ENCODE measurements at places on chromosomes 4 and X.

DNA sequence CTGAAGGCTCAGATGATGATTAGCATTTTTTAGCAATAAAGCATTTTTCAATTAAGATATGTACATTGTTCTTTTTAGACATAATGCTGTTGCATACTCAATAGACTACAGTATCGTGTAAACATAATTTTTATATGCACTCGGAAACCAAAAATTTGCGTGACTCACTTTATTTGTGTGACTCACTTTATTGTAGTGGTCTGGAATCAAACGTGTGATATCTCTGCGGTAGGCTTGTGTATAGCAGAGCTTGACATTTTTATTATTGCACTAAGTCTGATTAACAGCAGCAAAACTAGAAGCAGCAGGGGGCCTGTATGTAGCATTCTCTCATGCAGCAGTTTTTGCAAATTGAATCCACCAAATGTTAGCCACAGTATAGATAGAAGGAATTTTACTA is 119.1 kb upstream of the PRDX4 start:
- no peak for DNase-seq

GRCh38 chr4:165784672-165785071 is 88.4 kb upstream of the TLL1 start:
- DNase-seq = no peak

- peak; percentile 23 for DNase-seq
Measured at GRCh38 chrX:16643176-16643575, 6.8 kb upstream of the S100G start.

- DNase-seq = no peak
Measured at GRCh38 chr4:7432531-7433375, 2.0 kb downstream of the PSAPL1 start.

DNA sequence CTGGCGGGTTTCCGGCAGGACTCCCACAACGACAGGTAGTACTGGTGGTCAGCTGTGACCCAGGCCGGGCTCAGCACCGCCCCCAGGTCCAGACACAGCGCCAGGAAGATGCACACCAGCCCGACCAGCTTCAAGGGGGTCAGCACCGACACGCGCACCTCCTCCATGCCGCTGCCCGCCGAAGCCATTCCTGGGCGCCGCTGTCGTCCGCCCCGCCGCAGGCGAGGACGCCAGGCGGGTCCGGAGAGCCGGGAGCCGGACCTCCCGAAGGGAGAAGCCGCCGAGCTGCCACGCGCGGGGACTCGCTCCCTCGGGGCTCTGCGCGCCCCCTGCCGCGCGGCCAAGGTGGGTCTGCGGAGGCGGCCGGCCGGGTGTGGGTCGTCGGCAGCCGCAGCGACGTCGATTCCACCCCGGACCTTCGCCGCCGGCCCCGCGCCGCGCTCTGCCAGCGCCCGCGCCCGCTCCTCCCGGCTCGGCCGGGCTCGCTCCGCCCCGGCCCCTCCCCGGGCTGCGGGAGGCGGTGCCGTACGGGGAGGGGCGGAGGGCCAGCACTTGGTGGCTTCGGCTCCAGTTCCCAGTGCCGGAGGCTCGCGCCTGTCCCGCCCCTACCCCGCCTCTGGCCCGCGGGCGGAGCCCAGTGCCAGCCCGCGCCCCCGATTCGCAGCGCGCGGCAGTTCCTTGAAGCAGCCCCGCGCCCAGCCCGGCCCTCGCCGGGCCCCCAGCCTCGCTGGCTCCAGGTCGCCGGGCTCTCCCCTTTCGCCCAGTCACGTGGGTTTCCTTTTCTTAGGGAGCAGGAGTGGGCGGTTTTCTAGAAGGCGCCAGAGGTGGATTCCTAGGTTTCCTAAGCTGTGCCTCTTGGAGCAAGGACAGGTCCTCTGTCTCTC is at the start of gene TMEM47:
TMEM47 (minus strand) TSS at position 444 of the 884 bp plus-strand sequence; CDS start at position 188, 256 bp downstream.
- DNase-seq = peak; percentile 55

GRCh38 chrX:109733613-109734083 is 591 bp upstream of the ACSL4 start:
- no peak for DNase-seq

DNA sequence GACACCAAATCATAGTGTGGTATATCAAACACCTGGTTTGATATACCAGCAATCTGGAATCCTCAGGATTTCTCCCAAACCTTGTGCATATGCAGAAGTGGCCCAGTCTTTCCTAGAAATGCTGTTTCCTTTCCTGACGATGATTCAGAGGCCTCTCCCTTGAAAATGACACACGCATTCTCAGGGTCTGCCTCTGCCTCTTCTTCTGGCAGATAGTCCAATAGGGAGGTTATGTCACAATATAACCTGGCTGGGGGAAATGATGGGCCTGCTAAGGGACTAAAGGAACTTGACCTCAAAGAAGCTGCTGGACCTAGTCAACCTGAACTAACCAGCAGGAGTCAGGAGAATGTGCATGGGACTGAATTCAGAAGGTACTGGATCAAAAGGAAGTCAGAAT is 435.2 kb downstream of the IDS start:
- no peak for DNase-seq

- DNase-seq = peak; percentile 45
Measured at GRCh38 chr4:183142571-183143550, 43.8 kb downstream of the WWC2 start.

DNA sequence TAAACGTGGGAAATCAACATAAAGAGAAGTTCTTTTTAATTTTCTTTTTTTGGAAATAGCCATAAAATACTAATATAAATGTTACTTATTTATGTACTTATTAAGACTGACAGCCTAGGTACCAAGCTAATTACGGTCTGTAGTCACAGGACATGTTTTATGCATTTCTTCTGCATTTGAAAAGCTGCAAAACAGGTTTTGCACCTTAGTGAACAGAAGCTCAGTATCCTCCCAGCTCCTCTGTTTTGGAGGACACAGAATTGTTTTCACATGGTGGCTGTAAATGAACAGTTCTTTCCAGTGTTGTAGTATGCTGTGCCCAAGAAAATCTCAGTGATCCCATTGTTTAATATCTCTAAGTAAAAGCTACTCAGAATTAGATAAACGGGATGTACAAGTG is 1788.0 kb upstream of the TENM3 start:
- no peak for DNase-seq

- no peak for DNase-seq
Measured at GRCh38 chr4:184616633-184617551, 32.4 kb downstream of the CASP3 start.

- no peak for DNase-seq
Measured at GRCh38 chrX:22541926-22542325, 269.2 kb downstream of the CBLL2 start.

- DNase-seq = no peak
Measured at GRCh38 chrX:81377329-81377728, 175.4 kb downstream of the SH3BGRL start.

DNA sequence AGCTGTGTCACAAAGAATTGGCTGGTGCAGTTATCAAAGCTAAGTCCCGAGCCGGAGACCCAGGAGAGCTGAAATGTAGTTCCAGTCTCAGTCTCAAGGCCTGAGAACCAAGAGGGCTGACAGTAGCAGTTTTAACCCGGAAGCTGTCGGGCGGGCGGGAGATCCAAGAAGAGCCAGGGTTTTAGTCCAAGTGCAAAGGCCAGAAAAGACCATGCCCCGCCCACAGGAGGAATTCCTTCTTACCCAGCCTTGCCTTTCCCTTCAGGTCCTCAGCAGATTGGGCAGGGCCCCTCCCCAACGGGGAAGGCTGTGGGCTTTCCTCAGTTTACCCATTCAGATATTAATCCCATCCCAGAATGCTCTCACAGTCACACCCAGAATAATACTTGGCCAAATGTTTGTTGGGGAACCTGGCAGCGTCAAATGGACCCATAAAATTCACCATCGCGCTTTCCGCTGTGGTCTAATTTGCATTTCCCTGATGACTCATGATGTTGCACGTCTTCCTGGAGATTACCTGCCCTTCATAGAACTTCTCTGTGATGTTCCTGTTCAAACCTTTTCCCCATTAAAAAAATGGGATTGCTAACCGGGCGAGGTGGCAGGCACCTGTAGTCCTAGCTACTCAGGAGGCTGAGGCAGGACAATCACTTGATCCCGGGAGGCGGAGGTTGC is 16.2 kb downstream of the MAEA start:
- DNase-seq = no peak

GRCh38 chr4:83083925-83084475 is 30.5 kb downstream of the PLAC8 start:
- DNase-seq = no peak

- no peak for DNase-seq
Measured at GRCh38 chr4:186132577-186133242, 28.2 kb downstream of the FAM149A start.

DNA sequence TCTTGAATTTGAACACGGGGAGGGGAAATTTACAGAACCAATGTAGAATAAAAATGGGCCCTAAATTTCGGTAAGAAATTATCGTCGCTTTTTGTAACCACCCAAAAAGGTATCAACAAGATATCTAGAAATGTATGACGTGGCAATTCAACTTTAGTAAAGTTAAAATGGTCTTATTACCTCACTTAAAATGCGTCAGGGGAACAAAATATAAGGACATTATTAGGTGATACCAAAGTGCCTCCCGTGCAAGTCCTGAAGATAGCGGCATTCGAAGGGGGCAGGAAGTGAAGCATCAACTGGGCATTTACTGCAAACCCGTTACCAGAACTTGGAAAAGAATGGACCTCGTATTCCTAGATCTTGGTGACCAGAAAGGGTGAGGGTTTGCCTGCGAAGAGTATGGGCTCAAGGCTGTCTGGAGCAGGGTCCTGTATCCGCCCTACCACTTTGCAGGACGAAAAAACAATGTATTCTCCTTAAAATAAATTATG is 980 bp downstream of the AP1S2 start:
- no peak for DNase-seq

DNA sequence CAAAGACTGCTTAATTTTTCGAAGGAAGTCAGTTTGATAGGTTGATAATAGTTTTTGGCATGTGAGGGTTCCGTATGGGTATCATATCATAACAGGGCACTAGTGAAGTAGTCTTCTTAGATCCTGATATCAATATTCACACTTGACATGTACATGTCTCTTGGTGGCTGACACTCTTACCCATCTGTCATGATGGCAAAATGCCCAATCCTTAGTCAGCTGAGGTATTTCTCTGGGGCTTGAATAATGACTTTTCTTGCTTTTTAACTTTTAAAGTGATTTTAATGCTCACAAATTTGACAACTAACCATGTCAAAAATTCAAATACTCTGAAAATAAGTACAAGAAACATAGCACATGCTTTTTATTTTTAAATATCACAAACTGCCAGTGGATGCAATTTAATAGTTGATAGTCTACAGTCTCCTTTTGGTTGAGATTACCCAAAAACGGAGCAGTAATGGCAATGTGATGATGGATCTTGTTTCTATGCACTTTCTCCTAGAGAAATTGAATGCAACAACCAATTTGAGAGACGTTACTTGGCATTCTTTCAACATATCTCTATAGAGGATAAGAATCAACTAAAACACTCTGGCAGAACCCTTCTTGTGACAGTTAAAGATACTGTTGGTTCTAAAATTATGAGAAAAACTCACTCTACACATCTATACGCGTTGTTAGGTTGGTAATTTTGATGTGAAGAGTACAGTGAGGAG is 552.9 kb upstream of the PABPC4L start:
- DNase-seq = no peak

GRCh38 chrX:116413273-116413672 is 23.1 kb upstream of the SLC6A14 start:
- DNase-seq = no peak

DNA sequence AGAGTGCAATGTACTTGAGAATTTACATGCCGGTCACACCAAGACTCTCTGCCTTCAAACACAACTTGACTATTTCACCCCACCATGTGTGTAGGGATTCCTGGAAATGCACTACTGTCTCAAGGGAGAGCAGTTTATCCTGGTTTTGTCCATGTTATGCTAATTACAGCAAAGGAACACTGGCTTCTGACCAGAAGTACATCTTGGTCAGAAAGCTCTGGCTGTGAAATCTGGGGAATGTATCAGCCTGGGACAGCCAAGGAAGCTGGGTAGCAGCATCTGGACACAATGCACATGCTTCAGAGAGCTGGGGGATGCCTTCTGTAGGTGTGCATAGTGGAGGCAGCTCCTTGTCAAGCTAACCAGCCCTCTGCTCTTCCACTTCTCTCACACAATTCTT is 1432.6 kb upstream of the TENM3 start:
- DNase-seq = no peak

DNA sequence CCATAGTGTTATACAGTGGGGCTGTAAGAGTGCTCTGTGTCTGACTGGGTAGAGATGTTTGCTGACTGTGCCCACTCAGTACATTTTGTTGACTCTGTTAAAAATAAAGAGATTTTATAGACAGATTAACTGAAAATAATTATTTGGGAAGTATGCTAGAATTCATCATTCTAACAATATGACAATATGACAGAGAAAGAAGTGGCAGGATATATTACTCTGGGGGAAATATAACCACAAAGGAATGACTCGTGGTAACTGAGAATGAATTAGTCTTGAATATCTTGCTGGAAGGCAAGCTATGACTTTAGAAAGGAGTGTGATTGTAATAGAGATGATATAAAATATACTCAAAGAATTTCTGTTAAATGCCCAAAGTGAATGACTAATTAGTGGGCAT is 46.8 kb downstream of the TMEM165 start:
- DNase-seq = no peak

DNA sequence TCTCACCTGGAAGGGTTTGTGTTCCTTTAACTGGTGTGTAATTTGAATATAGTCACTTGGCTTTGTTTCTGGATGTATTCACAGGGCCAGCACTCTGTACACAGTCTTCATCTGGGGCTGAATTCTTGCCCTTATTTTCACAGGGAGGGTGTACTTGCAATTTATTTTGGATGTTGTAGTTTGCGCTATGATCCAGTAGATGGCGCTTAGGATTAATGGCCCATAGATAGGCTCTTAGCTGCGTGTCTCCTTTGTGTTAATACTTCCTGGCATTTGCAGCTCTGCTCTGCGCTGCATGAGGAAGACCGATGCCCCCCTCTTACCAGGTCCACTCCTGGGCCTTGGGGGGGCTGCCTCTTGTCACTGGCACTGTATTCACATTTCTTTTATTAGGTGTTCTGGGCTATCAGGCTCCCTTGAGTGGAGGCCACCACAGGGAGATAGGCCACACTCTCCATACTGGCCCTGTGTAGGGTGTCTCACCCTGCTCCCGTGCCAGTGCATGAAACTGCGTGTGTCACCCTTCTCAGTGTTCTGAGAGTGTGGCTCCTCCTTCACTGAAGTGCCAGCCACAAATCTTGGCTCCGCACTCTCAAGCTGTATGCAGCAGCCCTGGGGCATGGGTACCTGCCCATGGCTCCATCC is 562.2 kb downstream of the ZIC3 start:
- peak; percentile 3 for DNase-seq

- DNase-seq = no peak
Measured at GRCh38 chrX:3227526-3227925, 118.9 kb downstream of the MXRA5 start.

DNA sequence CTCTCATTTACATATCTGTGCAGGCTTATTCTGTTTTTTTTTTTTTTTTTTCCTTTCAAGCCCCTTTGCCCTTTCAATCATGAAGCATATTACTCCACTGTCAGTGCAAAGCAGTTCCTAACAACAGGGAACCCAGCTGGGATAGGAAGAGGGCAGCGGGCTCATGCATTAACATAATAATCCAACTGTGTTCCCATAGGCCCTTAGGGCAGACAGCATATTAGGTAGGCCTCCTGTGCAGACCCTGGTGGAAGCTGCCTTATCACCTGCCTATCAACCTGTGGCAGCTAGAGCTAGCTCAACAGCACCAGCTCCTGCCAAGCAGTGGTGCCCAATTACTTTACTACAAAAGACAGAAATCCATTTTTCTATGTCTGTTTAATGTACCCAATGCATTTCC is 49.3 kb downstream of the SLC10A7 start:
- DNase-seq = no peak
